ENCODE measurements at places on chromosomes 4 and X.

- DNase-seq, result no peak
These were observed 750 bp downstream of the ARMCX5 start for GRCh38 chrX:102599951-102600579.

- no peak for DNase-seq
These were observed 365.5 kb downstream of the KLHL13 start for GRCh38 chrX:117751155-117751554.

DNA sequence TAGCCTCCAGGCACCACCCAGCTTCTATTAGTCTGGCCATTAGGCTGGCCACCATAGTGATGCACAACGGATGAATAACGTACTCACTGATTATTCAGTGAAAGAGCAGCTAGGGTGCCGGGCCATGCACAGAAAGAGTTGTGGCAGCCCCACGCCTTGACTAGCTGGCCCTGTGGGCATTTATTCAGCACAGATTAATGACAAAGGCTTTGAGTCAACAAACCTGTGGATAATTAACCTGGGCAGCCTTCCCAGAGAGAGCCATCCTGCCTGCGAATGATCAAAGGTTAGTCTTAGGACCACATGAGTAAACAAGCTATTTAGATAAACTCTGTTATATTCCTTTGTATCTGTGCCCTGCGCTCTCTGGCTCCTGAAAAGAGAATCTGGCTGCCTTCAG lies 37.2 kb downstream of the MAP9 start:
- no peak for DNase-seq

DNA sequence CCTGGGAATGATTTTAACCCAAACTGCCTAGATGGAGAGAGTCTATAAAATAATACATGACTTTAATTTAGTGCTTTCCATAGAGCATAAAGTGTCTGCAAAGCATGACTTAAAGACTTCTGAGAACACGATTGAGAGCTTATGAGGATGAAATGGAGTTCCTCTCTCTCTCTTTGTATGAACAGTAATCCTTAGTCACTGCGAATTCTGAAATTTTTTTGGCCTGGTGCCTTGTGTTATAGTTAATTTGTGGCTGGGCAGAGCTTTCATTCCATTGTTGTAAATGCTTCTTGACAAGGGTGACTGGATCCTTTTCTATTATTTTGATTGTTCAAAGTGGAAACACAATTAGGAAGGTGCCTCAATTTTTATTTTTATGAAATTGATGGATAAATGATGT lies 179.5 kb downstream of the CEP135 start:
- DNase-seq, result peak; percentile 19

DNA sequence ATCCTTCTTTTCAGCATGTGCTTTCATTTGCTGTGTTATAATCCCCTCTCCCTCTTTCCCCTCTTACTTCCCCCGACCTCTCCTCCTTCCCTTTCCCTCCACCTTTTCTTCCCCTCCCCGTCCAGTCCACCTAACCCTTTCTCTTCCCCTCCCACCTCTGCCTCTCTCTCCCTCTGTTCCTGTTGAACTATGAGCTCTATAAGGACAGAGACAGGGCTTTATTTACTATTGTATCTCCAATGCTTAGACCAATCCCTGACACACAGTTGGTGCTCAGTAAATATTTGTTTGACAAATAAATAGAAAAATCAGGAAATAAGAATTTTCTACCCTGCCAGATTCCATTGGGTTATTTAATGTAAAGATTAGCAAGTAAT lies 60.8 kb downstream of the EGF start:
- DNase-seq, result no peak

DNA sequence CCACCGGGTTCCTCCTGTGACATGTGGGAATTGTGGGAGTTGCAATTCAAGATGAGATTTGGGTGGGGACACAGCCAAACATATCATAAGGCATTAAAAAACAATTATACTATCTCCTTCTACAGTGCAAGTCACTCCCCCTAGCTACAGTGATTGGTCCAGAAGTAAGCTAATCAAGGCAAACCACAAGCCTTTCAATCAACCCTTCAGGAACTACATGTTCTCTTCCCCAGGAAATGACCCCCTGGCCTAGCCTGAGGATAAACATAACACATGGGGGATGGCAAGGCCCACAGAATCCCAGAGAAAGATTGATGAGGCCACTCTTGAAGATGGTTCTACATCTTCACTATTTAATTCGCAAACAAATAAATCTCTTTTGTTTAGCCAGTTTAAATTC lies 25.2 kb upstream of the FAM241A start:
- no peak for DNase-seq

GRCh38 chr4:78220283-78220682 lies 163.2 kb downstream of the FRAS1 start:
- peak; percentile 43 for DNase-seq

GRCh38 chrX:65581661-65582339 lies 47.2 kb upstream of the LAS1L start:
- DNase-seq, result peak; percentile 11
